ENCODE measurements at places on chromosomes 1 and 21. TPM values are rescaled to one million over a fixed set of nuclear protein-coding genes. Genes with fewer than 3 reads are reported as not detected.

- DNase-seq = no peak
Measured at GRCh38 chr1:48823168-48823567, 46.5 kb upstream of the BEND5 start.

PPIAL4G gene
- not detected for total RNA-seq

DNA sequence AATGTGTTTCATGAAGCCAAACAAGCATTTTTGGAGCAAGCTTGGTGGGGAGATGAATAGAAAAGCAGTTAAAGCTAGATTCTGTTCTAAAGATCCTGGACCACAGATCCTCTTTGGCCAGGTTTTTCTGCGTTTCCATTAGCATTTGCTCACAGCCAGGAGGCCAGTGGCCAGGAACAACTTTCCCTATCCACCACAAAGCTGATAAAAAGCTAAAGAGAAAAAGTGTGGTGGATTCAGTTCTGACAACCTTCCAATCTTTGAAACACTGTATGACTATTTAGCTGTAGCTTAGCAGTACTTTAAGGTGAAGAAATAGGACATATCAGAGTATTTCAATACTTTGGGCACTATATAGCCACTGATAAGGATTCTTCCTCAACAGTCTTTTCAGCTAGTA lies 3.0 kb upstream of the NEK7 start:
- DNase-seq = no peak

DNA sequence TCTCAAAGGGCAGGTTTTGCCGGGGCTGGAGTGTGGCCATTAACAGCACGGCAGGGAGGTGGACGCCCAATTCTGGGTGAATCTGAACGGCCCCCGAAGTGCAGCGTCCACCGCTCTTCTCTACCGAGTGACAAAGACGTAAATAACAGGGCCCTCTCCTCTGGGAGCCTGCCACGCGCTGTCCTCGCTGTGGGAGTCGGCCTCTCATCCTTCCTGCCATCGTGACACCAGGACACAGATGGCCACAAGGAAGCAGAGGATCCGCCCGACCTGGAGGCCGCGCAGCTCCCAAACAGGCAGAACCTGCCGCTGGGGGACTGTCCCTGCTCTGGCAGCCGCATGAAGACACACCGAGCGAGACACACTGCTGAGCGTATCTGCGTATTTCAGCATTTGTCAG lies 12.1 kb upstream of the CDK11B start:
- no peak for DNase-seq

DNA sequence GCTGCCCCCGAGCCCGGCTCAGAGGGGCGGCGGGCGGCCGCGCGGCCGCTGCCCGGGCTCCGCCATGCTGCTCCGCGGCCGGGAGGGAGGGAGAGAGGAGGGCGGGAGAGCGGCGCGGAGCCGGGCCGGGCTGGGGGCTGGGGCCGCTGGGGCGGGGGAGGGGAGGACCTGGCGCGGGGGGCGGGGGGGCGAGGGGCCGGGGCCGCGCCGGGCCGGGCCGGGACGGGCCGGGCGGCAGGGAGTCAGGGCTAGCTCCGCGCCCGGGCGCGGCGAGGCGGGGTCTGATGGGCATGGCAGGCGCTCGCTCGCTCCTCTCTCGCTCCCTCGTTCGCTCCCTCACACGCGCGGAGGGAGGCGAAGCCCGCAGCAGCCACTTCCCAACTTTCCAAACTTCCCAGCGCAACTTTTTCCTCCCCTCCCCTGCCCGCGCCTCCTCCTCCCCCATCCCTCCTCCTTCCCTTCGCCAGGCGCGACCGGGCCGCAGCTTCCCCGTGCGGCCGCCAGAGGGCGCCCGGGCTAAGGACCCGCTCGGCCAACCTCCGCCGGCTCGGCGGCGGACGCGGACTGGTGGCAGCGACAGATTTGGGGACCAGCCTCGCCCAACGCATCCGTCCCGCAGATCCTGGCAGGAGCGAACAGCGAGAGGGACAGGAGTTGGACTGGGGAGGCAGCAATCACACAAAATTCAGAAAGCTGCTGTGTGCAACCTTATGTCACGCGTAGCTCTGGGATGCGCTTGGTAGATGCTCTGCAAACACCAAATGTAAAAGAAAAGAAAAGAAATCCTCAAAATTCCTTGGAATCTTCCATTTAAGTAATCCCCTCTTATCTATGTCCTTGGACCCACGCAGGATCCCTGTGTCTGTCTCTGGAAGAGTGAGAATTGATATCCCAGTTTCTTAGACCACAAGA lies at the start of gene TRABD2B:
Gene TRABD2B, minus strand, starts transcription at position 97 of the 912 bp plus-strand sequence.
- peak; percentile 74 for DNase-seq

GRCh38 chr1:109438798-109439297 lies 12.6 kb upstream of the PSMA5 start:
- DNase-seq = peak; percentile 56

RPTN gene
- total RNA-seq = not detected

DNA sequence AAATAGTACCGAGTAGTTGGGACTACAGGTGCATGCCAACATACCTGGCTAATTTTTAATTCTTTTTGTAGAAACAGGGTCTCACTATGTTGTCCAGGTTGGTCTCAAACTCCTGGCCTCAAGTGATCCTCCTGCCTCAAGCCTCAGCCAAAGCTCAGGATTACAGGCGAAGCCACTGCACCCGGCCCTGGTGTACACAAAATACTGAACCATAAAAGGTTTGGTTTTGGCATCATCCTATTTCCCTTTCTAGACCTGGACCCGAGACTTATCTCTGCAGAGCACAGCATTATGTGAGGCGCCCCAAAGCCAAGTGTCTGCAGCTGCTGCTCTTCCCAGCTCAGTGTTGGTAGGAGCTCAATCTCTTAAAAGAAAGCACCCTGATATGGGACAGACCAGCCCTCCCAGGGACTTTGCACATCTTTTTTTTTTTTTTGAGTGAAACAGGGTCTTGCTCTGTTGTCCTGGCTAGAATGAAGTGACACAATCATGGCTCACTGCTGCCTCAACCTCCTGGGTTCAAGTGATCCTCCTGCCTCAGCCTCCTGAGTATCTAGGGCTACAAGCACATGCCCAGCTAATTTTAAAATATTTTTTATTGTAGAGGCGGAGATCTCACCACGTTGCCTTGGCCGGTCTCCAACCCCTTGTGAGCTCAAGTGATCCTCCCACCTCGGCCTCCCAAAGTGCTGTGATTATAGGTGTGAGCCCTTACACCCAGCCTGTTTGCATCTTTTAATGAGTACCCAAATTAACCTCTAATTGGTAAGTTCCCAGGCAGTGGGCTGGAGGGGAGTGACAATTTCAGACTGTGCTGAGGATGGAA lies 20.4 kb downstream of the TEX35 start:
- no peak for DNase-seq

GRCh38 chr1:93349231-93350135 lies 3.8 kb downstream of the DR1 start:
- peak; percentile 17 for DNase-seq

- DNase-seq = peak; percentile 89
Measured at GRCh38 chr1:156160743-156161171, 7.4 kb downstream of the SEMA4A start.

A3GALT2 gene
- total RNA-seq = not detected

DUSP23 gene
- 29.0 TPM for total RNA-seq

DNA sequence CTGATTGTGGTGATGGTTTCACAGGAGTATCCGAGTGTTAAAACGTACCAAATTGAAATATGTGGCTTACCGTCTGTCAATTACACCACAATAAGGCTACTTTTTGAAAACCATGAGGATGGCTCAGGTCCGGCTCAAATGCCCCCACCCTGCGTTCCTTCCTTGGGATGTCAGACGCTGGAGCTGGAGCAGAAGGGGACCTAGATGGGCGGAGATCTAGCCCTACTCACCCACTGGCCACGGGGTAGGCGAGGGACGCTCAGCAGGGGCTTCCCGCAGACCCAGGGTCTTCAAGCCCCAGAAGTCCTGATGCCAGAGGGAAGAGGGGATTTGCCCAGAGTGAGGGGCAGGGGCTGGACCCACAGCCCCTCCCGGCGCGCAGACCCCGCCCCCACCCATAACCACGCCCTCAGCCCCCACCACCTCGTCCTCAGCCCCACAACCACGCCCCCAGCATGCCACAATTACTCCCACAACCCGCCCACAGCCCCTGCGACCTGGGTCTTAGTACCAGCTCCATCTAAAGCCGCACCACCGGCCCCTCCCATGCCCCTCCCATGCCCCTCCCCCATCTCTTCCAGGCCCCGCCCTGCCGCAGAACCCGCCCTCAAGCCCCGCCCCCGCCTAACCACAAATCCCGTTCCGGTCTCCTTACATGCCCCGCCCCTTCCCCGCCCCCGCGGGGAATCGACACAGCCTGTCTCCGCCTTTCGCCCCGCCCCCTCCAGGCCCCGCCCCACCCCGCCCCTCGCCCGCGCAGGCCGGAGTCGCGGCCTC lies at the start of gene LRRC3:
Gene LRRC3, plus strand, starts transcription at position 764 of the 777 bp plus-strand sequence. CDS start 1,135 bp downstream, outside the sequence.
- peak; percentile 88 for DNase-seq

- no peak for DNase-seq
Measured at GRCh38 chr1:61193808-61194207, 111.4 kb downstream of the NFIA start.

PTPN22 gene
- total RNA-seq = not detected

ADCY10 gene
- total RNA-seq = not detected

ESRRG gene
- total RNA-seq = not detected

GRCh38 chr1:198086051-198086745 lies 70.6 kb upstream of the NEK7 start:
- peak; percentile 34 for DNase-seq

DNA sequence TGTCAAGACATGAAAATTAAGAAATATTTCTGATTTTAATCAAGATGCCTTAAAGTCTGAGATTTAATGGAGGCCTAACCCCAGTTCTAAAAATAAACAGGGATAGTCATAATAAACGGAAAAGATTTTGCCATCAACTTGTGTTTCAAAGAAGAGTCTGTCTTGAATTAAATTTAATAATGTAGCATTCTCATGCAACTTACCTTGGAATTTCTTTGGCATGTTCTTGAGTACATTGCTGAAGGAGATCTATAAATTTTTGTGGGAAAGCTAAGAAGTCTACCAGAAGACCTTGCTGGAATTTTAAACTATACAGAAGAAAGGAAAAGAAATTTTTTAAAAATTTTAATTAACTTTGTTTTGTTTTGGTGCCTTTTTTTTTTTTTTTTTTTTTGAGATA lies 10.6 kb downstream of the SASS6 start:
- DNase-seq = no peak

ILDR2 gene
- 1.0 TPM for total RNA-seq

DNA sequence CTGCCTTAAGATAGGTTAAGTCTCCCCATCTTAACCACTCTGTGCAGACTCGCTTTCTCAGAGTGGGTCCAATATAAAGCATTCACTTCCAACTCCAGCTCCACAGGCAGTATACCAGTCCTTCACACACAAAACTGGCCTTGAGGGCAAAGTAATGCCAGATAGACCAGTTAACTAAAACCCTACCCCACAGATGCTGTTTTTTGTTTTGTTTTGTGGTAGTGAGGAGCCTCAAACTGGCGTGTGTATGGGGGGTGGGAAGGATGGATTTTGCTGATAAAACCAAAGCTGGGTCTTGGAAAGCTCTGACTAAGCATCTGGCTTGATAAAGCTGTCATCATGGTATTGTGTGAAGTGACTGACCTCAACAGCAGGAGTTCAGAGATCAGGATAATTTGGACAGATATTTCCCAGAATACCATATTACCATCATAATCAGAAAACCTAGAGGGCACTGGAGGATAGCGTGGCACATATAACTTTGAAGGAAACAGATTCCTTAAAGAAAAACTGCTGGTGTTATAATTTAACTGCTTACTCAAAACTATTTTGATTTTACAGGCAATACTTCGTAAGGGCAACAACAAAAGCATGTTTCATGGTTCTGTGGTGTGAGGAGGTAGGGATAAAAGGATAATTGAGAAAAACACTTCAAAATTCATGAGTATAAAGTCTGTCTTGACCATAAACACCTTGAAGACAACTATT lies 29.6 kb upstream of the CPLANE2 start:
- peak; percentile 79 for DNase-seq

GRCh38 chr21:43207868-43208267 lies 39.1 kb downstream of the CRYAA start:
- DNase-seq = no peak

HTR1D gene
- total RNA-seq = 0.28 TPM

INAVA gene
- under 0.01 TPM for total RNA-seq

DNA sequence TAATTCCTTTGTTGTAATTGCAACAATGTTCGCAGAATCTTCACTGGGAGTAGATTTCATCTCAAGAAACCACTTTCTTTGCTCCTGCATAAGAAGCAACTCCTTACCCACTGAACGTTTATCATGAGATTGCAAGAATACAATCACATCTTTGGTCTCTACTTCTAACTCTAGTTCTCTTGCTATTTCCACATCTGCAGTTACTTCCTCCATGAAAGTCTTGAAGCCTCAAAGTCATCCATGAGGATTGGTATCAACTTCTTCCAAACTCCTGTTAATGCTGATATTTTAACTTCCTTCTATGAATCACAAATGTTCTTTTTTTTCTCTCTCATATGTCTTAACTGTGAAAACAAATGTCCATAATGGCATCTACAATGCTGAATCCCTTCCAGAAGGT lies 118.6 kb upstream of the RAB4A start:
- DNase-seq = no peak

CLCNKB gene
- 0.34 TPM for total RNA-seq

DNA sequence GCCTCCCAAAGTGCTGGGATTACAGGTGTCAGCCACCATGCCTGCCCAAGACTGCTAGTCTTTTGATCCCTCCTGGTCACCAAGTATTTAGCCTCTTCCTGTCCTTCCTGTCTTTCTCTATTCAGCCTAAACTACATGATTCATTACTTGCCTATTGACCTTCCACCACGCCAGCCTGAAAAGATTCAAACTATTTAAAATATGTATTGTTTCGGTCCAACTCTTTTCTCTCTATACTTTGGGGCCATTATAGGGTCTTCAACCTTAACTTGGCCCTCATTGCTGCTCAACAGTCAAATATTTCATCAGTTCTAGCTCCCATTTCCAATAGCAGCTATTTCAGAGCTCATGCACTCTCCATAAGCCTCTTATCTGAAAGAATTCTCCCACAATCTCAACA lies 153.0 kb downstream of the TNFSF18 start:
- peak; percentile 77 for DNase-seq

DNA sequence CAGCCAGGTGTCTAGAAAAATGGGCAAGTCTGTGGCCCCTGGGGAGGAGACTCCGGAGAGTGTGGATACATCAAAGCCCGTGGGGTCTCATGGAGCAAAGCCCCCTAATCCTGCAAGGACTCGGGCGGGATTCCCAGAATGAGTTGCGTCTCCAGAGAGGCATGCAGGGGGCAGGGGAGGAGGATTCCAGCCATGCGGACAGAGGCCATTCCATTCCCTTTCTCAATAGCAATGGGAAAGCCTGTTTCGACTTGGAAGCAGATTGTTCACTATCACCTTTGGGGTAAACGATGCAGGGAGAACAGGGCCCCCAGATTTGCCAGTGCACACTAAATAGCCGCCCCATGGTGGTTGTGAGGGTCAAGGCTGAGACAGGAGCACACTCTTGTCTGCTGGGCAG lies 15.4 kb upstream of the PRDM15 start:
- DNase-seq = no peak

- no peak for DNase-seq
Measured at GRCh38 chr1:244874974-244875579, 10.7 kb upstream of the HNRNPU start.

- peak; percentile 96 for DNase-seq
Measured at GRCh38 chr1:201895913-201896807, 7.5 kb downstream of the SHISA4 start.

POLR3GL gene
- 17.2 TPM for total RNA-seq

GRCh38 chr1:31239653-31240241 lies at the start of gene NKAIN1:
TSS of gene NKAIN1 (minus strand) at chr1:31239887. CDS start at chr1:31239547, 340 bp downstream.
- DNase-seq = peak; percentile 51
